ENCODE measurements at places on chromosomes 16 and 17.
A peak's percentile ranks its signal among the peaks of the same experiment; 100 is the strongest.

DNA sequence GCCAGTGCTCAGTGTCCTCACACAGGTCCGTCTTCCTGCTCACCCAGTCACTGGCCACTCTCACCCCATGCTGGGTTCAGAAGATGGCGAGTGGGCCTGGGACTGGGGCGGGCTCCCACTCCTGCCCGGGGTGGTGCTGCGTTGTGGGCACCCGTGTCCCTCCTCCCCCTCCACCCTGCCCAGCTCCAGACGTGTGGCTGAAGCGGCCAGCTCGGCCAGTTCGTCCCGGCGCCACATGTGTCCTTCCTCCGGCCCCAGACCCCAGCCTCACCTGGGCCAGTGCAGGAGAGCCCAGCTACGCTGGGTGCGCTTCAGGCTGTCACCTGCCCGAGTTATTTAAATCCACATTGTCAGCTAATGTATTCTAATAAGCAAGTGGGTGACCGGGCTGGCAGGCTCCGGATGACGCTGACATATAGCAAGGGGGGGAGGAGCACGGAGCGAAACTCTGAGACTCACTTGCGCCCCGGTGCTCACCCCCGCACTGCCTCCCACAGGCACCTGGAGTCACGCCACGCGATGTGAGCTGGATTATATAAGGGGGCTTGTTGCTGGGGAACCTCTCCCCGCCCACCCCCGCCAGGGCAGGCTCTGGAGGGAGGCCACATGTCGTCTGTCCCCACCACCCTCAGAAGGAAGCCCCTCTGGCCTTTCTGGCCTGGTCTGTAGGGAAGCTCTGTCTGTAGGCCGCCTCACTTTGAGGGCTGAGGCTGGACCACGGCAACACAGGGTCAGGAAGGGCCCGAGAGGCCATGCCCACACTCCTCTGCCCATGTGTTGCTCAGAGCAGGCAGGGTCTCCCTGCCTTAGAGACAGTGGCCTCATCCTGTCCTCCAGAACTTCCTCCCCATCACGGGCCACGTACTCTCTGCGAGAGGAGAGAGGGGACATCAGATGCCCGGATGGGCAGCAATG lies 7.1 kb upstream of the BAIAP2 start:
- no peak overlapping the region for H3K4me3 ChIP-seq
- peaks cover 23% of the 10 kb centered on the region for H3K4me1 ChIP-seq
- no peaks in the 10 kb centered on the region for H3K36me3 ChIP-seq
- no peaks in the 10 kb centered on the region for H3K27me3 ChIP-seq
- H3K27ac ChIP-seq = no peak overlapping the region

DNA sequence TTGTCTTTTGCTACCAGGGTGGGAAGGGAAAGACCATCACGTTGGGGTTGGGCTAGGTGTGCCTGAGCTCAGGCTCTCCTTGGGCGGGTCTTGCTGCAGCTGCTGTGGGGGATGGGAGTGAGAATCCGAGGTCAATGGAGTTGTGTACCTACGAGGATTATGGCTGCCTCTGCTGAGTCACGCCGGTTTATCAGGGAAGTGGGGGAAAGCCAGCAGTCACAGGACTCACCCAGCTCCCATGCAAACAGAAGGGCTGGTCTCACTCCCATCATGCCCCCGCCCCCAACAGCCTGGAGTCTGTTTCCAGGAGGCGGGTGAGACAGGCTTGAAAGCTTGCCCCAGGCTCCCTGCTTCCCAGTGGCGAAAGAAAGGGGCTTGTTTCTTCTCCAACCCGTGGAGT lies 1259.0 kb upstream of the GOT2 start:
- H3K4me3 ChIP-seq = no peak overlapping the region
- no peaks in the 10 kb centered on the region for H3K27me3 ChIP-seq
- DNase-seq = no peak
- H3K4me1 ChIP-seq = no peaks in the 10 kb centered on the region
- H3K36me3 ChIP-seq = no peaks in the 10 kb centered on the region

GRCh38 chr16:27691721-27692120 lies 141.8 kb downstream of the KATNIP start:
- DNase-seq = no peak
- no peaks in the 10 kb centered on the region for H3K4me1 ChIP-seq
- no peaks in the 10 kb centered on the region for H3K36me3 ChIP-seq
- H3K4me3 ChIP-seq = no peak overlapping the region
- H3K27ac ChIP-seq = no peak overlapping the region
- H3K27me3 ChIP-seq = no peaks in the 10 kb centered on the region

- no peak for DNase-seq
- H3K36me3 ChIP-seq = no peaks in the 10 kb centered on the region
- peaks cover under 1% of the 10 kb centered on the region for H3K4me1 ChIP-seq
- H3K4me3 ChIP-seq = no peak overlapping the region
- no peak overlapping the region for H3K27ac ChIP-seq
- H3K27me3 ChIP-seq = no peaks in the 10 kb centered on the region
Measured at GRCh38 chr17:19369846-19370492, 7.4 kb upstream of the B9D1 start.

DNA sequence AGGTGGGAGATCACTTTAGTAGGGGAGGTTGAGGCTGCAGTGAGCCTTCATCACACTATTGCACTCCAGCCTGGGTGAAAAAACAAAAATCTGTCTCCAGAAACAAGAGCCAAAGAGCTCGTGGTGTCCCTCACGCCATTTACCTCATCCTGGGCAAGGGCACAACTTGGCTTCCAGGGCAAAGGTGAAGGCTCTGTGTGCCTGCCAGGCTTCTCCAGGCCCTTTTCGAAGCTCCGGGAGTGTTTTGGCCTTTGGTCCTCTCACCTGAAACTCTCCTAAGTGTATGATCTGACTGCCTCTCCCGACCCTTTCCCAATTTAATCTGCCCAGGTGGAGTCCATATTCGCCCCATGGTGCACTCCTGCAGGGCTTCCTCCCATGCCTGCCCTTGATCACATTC lies 11.6 kb upstream of the CES3 start:
- H3K4me3 ChIP-seq = no peak overlapping the region
- no peaks in the 10 kb centered on the region for H3K27me3 ChIP-seq
- no peaks in the 10 kb centered on the region for H3K4me1 ChIP-seq
- no peaks in the 10 kb centered on the region for H3K36me3 ChIP-seq
- H3K27ac ChIP-seq = no peak overlapping the region
- DNase-seq = no peak

- H3K4me3 ChIP-seq = no peak overlapping the region
- no peak overlapping the region for H3K27ac ChIP-seq
- DNase-seq = no peak
- H3K4me1 ChIP-seq = no peaks in the 10 kb centered on the region
Measured at GRCh38 chr16:76529120-76529519, 251.9 kb downstream of the CNTNAP4 start.

DNA sequence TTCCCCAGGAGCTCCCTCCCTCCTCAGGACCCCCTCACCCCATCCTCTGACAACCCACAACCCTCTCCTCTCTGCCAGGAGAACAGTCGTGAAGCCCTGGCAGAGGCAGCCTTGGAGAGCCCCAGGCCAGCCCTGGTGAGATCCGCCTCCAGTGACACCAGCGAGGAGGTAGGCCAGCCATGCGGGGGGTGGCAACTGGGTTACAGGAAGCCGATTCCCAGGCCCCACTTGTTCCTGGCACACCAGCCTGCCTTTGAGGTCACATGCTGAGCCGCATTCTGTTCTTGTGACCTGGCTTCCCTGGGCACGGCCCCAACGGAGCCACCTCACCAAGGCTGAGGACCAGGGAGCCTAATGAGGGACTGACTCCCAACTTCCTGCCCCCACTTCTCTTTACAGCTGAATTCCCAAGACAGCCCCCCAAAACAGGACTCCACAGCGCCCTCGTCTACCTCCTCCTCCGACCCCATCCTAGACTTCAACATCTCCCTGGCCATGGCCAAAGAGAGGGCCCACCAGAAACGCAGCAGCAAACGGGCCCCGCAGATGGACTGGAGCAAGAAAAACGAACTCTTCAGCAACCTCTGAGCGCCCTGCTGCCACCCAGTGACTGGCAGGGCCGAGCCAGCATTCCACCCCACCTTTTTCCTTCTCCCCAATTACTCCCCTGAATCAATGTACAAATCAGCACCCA lies 7.9 kb downstream of the NAT9 start:
- H3K4me1 ChIP-seq = no peaks in the 10 kb centered on the region
- H3K27ac ChIP-seq = no peak overlapping the region
- no peaks in the 10 kb centered on the region for H3K27me3 ChIP-seq
- no peak overlapping the region for H3K4me3 ChIP-seq

DNA sequence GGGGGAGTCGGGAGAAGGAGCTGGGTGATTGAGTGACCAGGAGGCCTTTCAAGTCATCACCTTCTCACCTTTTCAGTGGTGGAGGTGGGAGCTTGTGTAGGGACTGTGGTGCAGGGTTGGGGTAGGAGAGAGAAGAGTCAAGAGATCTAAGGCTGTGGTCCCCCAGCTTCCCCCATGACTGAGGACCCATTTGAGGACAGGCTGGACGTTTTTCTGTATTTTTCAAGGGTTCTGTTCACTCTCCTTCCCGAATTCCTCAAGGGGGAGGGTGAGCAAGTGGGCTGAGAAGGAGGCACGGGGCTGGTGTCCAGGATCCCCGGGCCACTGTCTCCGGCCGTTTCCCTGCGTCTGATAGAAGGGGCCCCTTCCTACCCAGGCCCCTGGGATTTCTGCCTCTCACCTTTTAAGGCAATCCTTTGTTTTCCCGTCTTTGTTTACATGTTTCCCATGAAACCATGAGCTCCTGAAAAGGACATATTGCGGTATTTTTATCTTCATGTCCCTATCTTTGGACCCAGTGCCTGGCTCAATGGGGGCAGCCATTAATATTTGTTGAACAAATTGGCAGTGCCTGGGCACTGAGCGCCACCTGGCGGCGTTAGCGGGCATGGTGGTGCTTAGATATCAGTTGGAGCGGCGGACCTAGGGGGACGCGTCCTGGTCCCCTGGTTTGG lies 9.2 kb upstream of the CD300A start:
- H3K27ac ChIP-seq = no peak overlapping the region
- no peaks in the 10 kb centered on the region for H3K27me3 ChIP-seq
- H3K4me1 ChIP-seq = peaks cover 37% of the 10 kb centered on the region

GRCh38 chr16:79805621-79806020 lies 205.1 kb upstream of the MAF start:
- no peaks in the 10 kb centered on the region for H3K4me1 ChIP-seq
- H3K27ac ChIP-seq = no peak overlapping the region
- no peak for DNase-seq
- no peak overlapping the region for H3K4me3 ChIP-seq

GRCh38 chr17:36947922-36948716 lies 635 bp upstream of the AATF start:
- H3K27me3 ChIP-seq = peaks cover 51% of the 10 kb centered on the region
- peak overlapping the region; percentile 82 for H3K4me3 ChIP-seq
- no peak for DNase-seq
- H3K4me1 ChIP-seq = no peaks in the 10 kb centered on the region

DNA sequence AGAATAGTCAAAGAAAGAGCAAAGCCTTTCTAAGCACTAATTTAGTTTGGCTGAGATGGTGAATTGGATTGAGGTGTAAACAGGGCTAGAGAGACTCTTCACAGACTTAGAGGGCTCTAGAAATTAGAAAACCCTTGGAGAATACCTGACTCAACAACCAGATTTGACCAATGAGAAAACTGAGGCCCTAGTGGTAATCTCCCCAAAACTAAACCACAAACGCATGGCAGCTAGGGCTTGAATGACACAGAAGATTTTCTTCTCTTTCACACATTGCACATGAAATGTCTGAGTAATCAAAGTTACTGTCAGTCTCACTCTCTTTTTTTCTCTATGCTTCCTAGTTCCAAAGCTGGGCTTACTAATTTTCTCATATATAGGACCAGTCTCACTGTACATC lies 314.5 kb upstream of the KCNJ16 start:
- no peak overlapping the region for H3K27ac ChIP-seq
- no peaks in the 10 kb centered on the region for H3K4me1 ChIP-seq
- H3K4me3 ChIP-seq = no peak overlapping the region
- DNase-seq = no peak
- no peaks in the 10 kb centered on the region for H3K27me3 ChIP-seq
- no peaks in the 10 kb centered on the region for H3K36me3 ChIP-seq

- no peaks in the 10 kb centered on the region for H3K36me3 ChIP-seq
- no peaks in the 10 kb centered on the region for H3K27me3 ChIP-seq
- no peak overlapping the region for H3K27ac ChIP-seq
- no peak for DNase-seq
- H3K4me1 ChIP-seq = no peaks in the 10 kb centered on the region
- H3K4me3 ChIP-seq = no peak overlapping the region
Measured at GRCh38 chr17:34670618-34671017, 91.2 kb downstream of the TMEM132E start.

GRCh38 chr17:64551461-64551860 lies 44.7 kb downstream of the CEP95 start:
- no peak for DNase-seq
- peaks cover 8% of the 10 kb centered on the region for H3K36me3 ChIP-seq
- no peak overlapping the region for H3K4me3 ChIP-seq
- no peaks in the 10 kb centered on the region for H3K27me3 ChIP-seq
- H3K4me1 ChIP-seq = no peaks in the 10 kb centered on the region

GRCh38 chr17:82394278-82394677 lies 22.7 kb downstream of the UTS2R start:
- H3K4me1 ChIP-seq = peaks cover 16% of the 10 kb centered on the region
- H3K36me3 ChIP-seq = no peaks in the 10 kb centered on the region
- H3K4me3 ChIP-seq = no peak overlapping the region
- no peaks in the 10 kb centered on the region for H3K27me3 ChIP-seq
- no peak for DNase-seq

DNA sequence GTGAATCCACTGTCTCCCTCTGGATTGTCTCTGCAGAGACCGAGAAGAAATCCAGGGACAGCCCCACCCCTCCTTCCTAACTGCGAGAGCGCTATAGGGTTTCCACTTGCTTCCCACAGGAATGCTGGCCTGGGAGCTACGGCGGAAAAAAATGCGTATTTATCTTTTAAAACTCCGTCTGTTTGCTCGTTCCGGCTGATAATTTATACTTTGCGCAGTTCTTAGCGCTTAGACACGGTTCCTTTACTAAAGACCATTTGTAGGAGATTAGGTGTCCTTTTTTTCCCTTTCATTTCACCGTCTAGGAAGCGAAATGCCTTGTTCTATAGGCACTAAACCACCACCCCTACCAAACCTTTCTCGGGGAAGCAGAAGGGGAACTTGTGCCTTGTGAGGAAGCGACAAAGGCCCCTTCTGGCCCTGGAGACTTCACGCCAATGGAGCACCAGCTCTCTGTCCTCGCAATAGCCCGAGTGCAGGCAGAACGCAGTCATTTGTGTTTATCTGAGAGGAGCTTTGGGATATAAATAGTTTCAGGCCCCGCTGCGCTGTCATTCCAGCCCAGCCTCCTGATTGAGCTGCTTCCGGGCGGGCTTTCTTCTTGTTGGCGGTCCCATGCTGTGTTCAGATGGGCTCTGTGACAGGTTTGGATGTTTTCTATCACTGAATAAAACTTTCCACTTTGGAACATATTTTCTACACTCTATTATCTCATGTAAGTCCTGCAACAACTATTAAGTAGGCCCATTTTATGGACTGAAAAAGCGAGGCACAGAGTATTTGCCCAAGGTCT lies 791 bp upstream of the SUPT4H1 start:
- DNase-seq = peak; percentile 61
- H3K27me3 ChIP-seq = no peaks in the 10 kb centered on the region
- H3K4me1 ChIP-seq = no peaks in the 10 kb centered on the region

- H3K27ac ChIP-seq = no peak overlapping the region
- no peaks in the 10 kb centered on the region for H3K27me3 ChIP-seq
- no peaks in the 10 kb centered on the region for H3K36me3 ChIP-seq
- DNase-seq = no peak
- peaks cover 10% of the 10 kb centered on the region for H3K4me1 ChIP-seq
Measured at GRCh38 chr17:45867171-45867570, 22.5 kb downstream of the SPPL2C start.

Measured in A673 (cell line).